ENCODE measurements at places on chromosomes 11 and 22.

GRCh38 chr11:128564642-128565245, 22.6 kb downstream of the ETS1 start:
- no peak for DNase-seq

GRCh38 chr11:64558065-64558745, 32.8 kb upstream of the SLC22A12 start:
- DNase-seq = no peak

DNA sequence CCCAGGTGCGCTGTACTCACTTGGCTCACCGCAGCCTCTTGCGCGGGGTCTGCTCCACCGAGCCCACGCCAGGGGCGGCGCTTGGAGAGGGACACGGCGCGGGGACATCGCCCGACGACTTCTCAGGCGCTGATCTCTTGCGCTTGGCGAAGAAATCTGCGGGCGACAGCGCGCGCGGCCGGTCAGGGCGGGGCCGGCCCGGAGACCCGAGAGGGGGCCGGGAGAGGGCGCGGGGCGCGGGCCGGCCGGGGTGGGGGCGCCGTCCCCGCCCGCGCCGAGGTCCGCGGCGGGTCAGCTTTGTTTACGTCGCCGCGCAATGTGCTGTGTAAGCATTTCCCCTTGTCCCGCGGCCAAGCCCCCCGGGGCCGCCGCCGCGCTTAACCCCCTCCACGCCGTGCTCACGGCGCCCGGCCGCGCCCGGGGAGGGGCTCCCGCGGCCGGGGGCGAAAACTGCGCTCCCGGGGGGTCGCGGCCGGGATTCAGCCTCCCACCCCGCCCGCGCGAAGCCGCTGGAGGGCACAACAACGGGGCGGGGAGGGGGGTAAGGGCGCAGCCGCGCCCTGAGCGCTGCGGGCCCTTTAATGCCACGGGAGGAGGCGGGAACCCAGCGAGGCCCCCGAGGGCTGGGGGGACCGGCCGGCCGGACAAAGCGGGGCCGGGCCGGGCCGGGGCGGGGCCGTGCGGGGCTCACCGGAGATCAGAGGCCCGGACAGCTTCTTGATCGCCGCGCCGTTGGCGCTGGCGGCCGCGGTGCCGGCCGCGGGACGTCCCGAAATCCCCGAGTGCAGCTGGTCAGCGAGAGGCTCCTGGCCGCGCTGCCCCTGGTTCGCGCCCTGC, 1.4 kb downstream of the CDKN1C start:
- no peak for DNase-seq

DNA sequence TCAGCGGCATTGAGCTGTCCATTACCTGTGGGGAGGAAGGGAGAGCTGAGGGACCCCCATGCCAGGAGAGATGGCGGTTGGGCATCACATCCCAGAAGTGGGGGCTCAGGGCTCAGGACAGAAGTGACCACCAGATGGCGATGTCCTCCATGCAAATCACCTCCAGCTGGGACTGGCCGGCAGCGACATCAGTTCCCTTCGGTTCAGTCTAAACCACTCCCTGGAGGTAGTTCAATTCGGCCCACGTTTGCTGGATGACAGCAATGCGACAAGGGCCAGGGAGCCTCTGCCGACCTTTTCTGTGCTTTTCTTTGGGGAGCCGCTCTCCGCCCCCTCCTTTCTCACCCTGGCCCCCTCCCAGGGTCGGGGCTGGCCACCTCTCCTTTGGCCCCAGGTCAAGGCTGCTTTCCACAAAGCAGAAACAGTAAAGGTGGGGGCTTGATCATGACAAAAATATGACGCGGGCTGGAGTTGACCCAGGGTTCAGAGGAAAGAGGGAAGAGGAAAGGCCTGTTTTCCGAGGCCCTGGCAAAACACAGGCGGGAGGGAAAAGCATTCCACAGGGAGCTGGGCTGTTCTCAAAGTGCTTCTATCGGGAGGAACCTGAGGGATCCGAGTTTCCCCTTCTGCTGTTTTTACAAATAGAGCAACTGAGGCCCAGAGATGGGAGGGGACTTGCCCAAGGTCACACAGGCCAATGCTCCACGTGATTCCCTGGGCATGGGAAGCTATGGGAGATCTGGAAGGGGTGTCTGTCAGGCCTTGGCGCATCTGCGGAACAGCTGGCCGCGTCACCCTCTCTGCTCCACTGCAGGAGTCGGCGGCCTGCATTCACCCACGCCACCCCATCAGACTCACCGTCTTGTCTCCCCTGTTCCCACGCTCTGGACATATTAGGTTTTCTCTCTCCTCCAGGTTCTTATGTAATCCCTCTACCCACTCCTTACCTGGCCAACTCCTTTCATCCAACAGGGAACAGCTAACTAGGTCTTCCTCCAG, 54.7 kb downstream of the FBXO7 start:
- peak; percentile 52 for DNase-seq

Measured in CD4-positive, alpha-beta T cell treated with Interleukin-6 at 100 ng/mL for 8 hours (primary cell).